Activated CD8-positive, alpha-beta memory T cell treated with anti-CD3 and anti-CD28 coated beads for 1 hour (primary cell): ENCODE measurements at places on chromosomes 13 and 19.

DNA sequence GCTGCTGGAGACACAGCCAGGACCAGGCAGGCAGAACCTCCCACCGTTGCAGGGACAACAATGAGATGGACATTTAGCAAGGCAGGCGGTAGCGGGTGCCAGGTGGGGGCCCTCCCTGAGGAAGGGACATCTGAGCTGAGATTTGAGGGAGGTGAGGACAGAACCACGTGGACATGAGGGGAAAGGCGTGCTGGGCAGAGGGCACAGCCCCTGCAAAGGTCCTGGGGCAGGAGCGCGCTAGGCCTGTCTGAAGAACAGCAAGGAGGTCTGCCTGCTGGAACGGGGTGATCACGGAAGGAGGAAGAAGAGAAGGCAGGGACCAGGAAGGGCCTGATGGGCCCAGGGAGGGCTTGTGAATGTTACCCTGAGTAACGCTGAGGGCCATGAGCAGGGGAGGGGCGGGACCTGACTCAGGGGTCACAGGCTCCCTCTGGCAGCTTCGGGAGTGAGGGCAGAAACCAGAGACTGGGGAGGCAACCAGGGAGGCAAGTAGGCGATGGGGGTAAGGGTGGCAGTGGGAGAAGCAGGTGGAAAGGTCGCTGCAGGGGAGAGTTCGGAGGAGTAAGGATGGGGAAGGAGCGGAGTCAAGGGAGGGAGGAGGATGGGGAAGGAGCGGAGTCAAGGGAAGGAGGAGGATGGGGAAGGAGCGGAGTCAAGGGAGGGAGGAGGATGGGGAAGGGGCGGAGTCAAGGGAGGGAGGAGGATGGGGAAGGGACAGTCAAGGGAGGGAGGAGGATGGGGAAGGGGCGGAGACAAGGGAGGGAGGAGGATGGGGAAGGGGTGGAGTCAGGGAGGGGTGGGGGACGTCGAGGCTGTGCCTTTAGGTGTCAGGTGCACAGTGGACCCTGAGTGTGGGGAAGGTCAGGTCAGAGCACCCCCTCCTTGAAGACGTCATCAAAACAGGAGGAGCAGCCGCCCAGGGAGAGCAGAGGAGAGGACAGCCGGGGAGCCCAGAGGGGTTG, 15.7 kb upstream of the B3GNT3 start:
- no peak for DNase-seq

DNA sequence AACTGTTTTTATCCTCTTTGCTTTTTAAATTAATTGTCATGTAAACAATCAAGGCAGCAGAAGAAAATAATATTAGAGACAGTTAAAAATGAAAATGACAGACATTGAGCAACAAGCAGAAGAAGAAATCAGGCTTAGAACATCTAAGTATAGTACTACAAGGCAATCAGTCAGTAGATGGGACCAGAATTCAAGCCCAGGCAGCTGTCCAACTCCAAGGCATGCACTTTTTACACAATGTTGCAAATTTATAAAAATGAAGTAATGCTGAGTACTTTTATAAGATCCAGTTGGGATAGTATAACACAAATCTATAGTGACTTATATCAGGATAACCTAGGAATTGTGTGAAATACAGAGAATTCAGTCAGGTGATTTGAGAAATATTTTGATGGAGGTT, 2815.8 kb downstream of the PCDH9 start:
- DNase-seq = no peak

DNA sequence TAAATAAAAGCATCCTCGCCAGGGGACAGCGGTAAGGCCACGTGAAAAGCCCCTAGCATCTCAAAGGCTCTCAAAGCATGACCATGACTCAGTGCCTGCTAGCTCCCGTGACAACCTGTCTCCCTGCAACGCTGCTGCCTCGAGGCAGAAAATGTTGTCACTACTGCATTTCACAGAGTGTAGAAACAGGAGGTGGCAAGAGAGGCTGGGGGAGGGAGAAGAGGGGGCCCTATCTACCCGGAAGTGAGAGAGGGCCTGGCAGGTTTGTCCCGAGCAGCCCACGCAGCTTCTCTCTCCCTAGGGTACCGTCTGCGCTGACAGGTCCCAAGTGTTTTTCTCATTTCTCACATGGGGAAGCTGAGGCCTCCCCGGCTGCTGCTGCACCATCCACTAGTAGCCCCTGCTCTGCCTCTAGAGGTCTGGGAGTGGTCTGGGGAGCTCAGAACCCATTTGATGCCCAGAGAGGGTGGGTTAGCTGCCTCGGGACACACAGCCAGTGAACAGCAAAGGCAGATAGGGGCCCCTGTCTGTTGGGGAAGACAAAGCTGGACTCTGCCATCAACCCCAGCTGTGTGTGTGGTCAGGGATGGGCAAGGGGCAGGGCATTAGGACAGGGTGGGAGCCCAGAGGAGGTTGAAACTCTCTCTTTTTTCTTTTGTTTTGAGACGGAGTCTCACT, 3.7 kb downstream of the TINCR start:
- no peak for DNase-seq

DNA sequence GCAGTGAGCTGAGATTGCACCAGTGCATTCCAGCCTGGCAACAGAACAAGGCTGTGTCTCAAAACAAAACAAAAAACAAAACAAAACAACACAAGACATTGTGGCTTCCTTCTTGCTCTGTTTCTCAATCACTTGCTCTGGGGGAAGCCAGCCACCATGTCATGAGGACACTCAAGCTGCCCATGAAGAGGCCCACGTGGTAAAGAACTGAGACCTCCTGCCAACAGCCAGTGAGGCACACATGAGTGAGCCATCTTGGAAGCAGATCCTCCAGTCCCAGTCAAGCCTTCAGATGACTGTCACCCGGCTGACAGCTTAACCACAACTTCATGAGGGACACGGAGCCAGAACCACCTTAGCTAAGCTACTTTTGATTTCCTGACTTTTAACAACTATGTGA, 25.2 kb downstream of the CPT1C start:
- no peak for DNase-seq

DNA sequence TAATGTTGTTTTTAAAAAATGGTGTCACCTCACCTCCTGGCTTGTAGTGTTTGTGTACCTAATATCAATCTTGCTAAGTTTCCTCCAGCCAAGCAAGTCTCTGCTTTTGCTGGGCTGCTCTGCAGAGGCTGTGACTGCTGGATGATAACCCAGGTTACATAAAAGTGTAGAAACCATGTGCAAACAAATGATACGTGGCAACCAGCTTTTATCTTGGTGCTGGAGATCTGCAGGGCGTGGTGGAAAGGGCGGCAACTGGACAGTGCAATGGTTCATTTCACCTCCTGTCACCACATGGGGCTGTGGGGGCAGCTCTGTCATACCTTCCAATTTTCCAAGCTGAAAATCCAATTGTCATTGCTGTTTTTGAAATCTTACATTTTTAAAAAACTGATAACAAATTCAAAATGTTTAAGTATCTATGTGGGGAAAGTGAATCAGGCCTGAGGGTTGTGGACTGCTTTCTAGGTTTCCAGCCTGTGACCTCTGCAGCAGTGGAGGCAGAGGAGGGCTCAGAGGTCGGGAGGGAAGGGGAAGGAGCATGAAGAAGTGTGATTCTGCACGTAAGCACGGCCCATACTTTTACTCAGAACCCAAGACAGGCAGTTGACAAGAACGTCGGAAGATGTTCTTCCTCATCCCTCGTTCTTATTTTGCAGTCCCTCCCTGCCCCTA, 9.7 kb downstream of the GPR42 start:
- no peak for DNase-seq

- DNase-seq = no peak
Measured at GRCh38 chr13:42063105-42063504, 14.7 kb downstream of the DGKH start.

DNA sequence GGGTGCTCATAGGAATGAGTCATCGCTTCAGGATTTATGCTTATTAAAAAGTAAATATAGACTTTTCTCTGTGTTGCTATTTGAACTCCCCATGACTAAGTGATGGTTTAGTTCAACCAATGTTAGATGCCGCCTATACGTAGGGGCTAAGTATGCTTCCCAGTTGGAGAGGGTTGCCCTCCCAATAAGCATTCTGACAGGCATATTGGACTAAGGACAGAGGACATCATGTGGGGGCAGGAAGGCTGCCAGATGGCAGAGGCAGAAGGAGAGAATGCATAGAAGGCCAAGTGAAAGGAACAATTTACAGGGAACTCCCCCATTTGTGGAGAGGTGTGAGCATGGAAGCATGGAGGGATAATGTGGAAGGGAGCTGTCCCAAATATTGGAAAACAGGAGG, 318.4 kb upstream of the OBI1 start:
- DNase-seq = no peak

GRCh38 chr19:22602631-22603272, 31.4 kb upstream of the ZNF492 start:
- DNase-seq = no peak

DNA sequence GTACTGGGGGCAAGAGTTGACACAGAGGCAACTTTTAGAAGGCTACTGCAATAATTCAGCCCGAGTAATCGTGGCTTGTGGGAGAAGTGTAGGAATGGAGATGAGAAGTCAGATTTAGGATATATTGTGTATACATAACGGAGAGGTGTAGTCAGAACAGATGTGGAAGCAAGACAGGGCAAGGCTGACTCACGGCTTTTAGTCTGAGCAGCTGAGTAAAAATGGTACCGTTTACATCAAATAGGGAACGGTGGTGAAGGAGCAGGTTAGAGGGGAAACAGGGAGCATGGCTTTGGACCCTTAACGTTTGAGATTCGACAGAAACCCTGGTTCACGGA, 796 bp upstream of the LSM14A start:
- DNase-seq = no peak

DNA sequence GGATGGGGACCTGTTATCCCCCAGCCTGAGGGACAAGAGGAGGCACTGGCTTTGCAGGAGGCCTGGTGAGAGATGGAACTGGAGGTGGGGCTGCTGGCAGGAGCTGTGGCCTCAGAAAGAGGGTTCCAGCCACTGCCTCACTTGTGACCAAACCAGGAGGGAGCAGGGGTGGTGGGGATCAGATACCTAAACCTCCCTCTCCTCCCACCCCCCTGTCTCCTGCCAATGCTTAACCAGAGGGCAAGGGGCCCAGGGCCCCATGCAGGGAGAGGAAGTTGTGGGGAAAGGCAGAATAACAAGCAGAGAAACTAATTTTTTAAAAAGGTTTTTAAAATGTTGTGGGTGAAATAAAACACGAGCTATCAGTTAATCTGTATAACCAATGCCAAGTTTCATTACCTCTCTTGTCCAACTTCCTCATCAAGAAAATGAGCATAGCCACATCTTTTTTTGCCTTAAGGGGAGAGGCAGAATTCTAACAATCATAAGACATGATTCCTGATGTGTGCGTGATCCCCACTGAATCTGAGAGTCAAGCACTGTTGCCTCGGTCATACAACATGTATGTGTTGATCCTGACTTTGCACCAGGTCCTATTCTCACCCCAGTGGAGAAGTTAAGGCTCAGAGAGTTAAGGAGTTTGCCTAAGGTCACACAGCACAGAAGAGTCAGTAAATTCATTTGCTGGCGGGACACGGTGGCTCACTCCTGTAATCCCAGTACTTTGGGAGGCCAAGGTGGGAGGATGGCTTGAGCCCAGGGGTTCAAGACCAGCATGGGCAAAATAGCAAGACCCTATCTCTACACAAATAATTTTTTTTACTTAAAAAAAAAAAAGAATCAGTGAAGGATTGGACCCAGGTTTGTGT, 12.9 kb downstream of the FXYD5 start:
- no peak for DNase-seq

- DNase-seq = no peak
Measured at GRCh38 chr19:27709496-27709895, 1503.5 kb downstream of the UQCRFS1 start.

DNA sequence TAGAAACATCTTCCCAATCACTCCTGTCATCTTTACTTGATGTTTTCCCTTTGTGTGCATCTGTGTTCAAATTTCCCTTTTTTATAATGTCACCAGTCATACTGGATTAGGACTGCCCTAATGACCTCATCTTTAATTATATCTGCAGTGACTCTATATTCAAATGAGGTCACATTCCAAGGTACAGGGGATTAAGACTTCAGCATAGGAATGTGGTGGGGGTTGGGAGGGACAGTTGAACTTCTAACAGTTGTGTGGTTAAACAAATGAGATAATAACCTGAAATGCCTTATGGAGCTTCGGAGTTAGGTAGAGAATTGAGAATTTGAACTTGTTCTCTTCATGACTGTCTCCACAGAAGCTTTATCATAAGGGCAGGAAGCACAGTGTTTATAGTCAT, 23.0 kb downstream of the PAN3 start:
- no peak for DNase-seq

- peak; percentile 12 for DNase-seq
Measured at GRCh38 chr13:25971459-25972145, 80.2 kb downstream of the SHISA2 start.

- no peak for DNase-seq
Measured at GRCh38 chr19:47157431-47158321, 27.0 kb downstream of the SAE1 start.

DNA sequence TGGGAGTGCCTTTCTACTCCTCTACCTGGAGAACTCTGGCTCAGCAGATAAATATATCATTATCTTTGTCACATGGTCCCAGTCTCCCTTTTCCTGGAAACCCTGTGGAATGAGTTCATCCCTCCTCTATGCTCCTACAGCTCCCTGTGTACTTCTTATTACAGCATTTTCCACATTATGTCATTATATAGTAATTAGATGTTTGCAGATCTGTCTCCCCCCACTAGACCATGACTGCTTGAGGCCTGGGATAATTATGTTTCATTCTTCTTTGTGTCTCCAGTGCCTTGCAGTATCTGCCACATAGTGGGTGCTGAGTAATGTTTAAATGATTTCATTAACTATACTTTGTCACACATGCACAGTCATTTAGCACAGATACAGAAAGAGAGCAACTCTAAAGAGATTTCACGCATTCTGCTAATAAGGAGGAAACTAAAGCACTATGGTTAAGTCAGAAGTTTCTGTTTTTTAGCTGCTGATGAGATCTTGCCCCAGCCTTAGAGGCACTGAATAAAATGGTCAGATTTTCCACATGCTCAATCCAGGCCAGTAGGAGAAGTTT, 66.1 kb upstream of the DIAPH3 start:
- no peak for DNase-seq

DNA sequence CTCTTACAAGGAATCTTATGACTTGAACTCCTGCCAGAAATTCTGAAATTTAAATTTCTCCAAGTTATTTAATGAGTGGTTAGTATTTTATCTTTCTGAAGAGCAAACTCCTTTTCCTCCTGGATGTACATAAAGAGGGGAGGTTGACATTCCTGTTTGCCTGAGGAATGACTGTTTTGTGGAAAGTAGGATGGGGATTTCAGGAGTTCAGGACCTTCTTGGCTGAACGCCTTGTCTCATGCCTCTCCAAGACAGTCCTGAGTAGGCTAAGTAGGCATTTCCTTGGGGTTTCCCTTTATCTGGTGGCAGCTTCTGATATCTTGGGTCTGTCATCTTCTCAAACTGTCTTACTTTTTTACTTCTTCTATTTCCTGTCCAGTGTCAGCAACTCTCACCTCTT, 356.6 kb downstream of the TDRD3 start:
- no peak for DNase-seq

GRCh38 chr13:71090990-71091389, 776.0 kb downstream of the DACH1 start:
- DNase-seq = no peak

DNA sequence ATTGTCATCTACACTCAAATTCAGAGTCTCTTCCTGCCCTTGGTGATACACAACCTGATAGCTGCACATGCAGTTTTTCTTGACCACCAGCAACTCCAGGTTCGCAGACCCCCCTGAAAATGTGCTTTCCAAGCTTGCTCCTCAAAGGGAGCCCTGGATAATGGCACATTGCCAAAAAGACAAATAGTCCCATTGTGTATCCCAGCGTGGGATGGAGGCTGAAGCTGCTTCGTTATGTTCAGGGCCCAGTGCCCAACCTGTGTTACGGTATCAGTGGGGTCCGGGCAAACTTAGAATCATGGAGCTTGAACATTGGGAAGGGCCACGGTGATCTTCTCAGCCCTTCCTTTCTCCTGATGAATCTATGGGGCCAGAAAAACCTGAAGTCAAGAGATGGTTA, 173.0 kb downstream of the TEX29 start:
- DNase-seq = no peak

- DNase-seq = no peak
Measured at GRCh38 chr13:73671011-73671410, 463.2 kb downstream of the KLF12 start.
